Erythroblast (primary cell): ENCODE measurements at places on chromosomes 12 and 14.
A peak's percentile ranks its signal among the peaks of the same experiment; 100 is the strongest.

DNA sequence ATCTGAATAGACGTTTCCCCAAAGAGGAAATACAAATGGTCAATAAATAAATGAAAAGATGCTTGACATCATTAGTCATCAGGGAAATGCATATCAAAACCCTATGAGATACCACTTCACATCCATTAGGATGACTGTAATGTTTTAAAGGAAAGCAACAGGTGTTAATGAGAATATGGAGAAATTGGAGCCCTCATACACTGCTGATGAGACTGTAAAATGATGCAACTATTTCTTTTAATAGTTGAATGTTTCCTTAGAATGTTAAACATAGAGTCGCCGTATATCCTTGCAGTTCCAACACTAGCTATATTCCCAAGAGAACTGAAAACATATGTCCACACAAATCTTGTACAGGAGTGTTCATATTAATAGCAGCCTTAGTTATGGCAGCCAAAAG, 133.2 kb downstream of the SLC38A4 start:
- DNase-seq = no peak

DNA sequence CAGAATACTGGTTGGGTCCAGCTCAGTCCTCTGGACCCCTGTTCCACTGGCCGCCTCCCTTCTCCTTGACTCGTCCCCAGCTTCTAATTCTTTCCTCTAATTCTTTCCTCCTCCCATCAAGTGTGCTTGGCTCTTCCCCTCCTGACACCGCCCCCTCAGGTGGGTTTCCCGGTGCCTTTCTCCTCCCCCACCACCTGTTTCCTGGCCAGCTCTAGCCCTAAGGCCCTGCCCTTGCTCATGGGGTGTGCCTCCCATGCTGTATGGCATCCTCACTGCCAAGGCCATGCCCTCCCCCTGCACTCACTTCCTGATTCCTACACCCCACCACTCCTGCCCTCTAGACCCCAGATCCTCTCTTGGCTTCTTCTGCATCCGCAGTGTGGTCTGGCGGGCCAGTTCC, 12.1 kb upstream of the EML1 start:
- DNase-seq = no peak

DNA sequence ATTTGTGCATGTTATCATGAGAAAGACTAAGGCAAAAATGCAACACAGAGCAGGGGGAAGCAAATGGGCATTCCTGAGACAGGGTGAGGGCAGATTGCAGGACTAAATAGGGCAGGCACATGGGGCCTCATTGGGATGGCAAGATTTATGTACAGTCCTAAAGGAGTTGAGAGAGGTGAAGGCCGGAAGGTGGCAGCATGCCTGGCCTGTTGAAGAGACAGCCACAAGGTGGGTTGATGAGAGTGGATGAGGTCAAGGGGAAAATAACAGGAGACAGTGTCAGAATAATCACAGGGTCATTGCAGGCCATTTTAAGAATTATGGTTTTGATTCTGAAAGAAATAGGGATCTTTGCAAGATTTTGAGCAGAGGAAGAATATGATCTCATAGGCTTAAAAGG, 21.0 kb downstream of the PAH start:
- DNase-seq = no peak

- peak; percentile 17 for DNase-seq
These were observed 124.8 kb upstream of the WSCD2 start for GRCh38 chr12:108004319-108004718.

GRCh38 chr12:124538194-124539082, 29.0 kb downstream of the NCOR2 start:
- DNase-seq = peak; percentile 76

DNA sequence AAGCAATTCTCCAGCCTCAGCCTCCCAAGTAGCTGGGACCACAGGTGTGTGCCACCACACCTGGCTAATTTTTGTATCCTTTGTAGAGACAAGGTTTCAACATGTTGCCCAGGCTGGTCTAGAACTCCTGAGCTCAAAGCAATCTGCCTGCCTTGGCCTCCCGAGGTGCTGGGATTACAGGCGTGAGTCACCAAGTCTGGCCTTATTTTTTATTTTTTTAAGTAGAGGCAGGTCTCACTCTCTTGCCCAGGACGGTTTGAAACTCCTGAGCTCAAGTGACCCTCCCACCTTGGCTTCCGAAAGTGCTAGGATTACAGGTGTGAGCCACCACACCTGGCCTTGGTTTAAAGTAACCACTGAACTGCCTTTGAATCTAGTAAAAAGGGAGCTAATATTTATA, 56.8 kb downstream of the SPPL3 start:
- no peak for DNase-seq

GRCh38 chr12:123153906-123154305, 3.0 kb upstream of the PITPNM2 start:
- no peak for DNase-seq

DNA sequence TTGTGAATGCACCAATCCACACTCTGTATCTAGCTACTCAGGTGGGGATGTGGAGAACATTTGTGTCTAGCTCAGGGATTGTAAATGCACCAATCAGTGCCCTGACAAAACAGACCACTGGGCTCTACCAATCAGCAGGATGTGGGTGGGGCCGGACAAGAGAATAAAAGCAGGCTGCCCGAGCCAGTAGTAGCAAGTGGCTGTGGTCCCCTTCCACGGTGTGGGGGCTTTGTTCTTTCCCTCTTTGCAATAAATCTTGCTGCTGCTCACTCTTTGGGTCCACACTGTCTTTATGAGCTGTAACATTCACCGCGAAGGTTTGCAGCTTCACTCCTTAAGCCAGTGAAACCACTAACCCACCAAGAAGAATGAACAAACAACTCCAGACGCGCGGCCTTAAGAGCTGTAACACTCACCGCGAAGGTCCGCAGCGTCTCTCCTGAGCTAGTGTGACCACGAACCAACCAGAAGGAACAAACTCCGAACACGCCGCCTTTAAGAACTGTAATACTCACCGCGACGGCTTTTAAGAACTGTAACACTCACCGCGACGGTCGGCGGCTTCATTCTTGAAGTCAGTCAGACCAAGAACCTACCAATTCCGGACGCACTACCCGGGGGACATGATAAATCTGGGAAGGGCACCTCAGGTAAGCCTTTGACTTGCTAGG, 4.6 kb upstream of the LDHB start:
- DNase-seq = no peak

DNA sequence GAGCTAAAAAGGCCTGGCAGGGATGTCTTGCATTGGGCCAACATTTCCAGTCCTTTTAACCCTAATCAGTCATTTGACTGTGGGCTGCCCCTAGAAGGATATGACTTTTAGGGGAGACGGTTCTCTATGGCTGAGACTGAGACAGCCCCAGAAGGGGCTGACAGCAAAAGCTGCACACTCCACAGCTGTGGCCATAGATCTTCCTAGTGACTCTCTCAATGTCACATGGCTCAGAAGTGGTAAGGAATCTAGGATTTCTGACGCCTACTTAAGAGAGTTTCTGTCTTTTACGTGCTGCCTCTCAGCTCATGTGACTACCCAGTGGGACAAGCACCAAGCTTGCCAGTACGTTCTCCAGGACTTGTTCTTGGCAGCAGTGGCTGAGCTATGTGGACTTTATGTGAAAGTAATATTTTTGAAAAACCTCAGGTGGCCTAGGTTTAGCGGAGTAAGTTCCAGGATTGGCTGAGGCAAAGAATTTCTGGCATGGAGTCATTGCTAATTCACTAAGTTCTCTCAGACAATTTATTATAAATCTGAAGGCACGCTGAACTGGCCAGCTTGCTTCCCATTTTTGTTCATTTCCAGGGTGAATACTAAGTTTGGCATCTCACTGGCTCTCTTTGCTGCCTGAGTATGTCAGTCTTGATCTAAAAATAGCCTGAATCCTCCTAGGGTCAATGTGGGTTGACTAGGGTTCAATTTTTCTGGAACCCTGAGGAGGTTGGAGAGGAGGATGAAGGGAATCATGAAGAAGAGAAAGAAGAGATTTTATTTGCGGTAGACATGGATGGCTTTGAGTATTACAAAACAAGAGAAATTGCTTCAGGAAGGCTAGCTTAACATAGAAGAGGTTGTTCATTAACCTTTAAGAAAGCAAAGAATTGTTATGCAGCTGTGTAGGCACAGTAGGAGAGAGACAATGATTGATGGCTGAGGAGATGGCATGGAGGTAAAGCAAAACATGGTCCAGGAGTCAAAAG, 271.8 kb downstream of the AEBP2 start:
- no peak for DNase-seq

GRCh38 chr12:25388183-25388582, 137.5 kb upstream of the KRAS start:
- DNase-seq = peak; percentile 24
